ENCODE measurements at places on chromosomes 7 and 10.

GRCh38 chr7:98387131-98387530, 13.8 kb downstream of the BAIAP2L1 start:
- DNase-seq: no peak

GRCh38 chr10:84155521-84155920, 16.2 kb downstream of the GHITM start:
- no peak for DNase-seq

- no peak for DNase-seq
These were observed 202.9 kb downstream of the DKK1 start for GRCh38 chr10:52517012-52517411.

DNA sequence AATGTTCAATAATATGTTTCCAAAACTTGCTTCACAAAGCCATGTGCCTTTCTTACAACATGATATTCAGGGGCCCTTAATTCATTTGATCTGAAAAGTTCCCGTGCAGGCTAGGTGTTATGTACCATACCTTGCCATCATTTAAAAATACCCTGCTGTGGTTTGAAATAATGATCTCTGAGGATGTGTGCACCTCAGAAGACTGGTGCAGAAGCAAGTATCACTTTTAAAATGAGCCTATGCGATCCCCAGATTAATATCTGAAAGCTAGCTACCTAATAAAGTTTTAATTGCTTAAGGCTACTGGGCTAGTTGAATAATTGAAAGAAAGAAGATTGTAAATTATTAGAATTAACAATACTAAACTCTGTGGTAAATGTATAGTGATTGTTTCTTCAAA, 262.4 kb downstream of the CDK14 start:
- no peak for DNase-seq

- no peak for DNase-seq
These were observed 966.7 kb upstream of the ZNF722 start for GRCh38 chr7:63031838-63032436.

- DNase-seq: no peak
These were observed 4.6 kb downstream of the AQP1 start for GRCh38 chr7:30916255-30916654.

GRCh38 chr10:103451831-103452505, at the start of gene CALHM2:
Gene CALHM2 (minus strand): TSS chr10:103452370. CDS start chr10:103449941, 2,429 bp downstream.
- DNase-seq: peak; percentile 78

DNA sequence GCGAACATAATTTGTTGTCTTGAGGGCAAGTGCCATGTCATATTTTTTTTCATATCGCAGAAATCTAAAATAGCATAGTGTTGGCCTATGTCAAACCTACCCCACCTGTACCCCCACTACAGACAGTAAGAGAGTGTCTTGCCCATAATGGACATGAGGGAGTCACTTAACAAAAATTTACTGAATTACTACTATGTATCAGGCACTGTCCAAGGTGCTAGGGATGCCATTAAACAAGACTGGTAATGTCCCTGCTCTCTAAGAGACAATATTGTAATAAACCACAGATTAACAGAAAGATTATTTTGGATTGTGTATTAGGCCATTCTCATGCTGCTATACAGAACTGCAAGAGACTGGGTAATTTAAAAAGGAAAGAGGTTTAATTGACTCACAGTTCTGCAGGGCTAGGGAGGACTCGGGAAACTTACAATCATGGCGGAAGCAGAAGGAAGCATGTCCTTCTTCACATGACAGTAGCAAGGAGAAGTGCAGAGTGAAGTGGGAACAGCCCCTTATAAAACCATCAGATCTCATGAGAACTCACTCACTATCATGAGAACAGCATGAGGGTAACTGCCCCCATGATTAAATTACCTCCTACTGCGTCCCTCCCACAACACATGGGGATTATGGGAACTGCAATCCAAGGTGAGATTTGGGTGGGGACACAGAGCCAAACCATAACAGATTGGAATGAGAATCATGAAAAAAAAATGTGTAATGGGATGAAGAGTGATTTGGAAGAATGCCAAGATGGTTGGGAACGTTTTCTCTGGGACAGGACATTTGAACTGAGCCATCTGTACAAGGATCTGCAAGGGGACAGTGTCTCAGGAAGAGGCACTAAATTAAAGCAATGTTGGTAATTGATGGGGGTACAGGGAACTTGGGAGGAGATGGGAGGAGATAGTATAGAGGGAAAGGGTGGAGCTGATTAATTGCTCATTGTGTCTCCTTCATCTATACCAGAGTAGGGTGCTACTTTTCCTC, 108.5 kb downstream of the FAM107B start:
- no peak for DNase-seq

- no peak for DNase-seq
These were observed 5.9 kb downstream of the SLIT1 start for GRCh38 chr10:97179731-97180362.

DNA sequence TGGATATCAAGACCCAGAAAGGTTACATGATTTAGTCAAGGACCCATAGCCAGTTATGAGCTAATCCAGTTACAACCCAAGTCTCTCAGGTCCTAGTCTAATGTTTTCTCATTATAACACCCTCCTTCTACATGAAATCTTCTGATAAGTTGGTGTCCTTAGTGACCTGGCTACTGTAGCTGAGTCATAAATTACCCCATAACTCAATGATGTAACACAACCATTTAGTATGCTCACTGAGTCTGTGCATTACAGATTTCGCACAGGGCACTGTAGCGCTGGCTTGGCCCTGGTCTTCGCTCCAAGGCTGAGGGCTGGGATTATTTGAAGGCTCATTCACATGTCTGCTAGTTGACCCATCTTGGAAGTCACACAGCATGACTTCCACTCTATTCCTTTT, 36.0 kb upstream of the GLCCI1 start:
- DNase-seq: no peak

DNA sequence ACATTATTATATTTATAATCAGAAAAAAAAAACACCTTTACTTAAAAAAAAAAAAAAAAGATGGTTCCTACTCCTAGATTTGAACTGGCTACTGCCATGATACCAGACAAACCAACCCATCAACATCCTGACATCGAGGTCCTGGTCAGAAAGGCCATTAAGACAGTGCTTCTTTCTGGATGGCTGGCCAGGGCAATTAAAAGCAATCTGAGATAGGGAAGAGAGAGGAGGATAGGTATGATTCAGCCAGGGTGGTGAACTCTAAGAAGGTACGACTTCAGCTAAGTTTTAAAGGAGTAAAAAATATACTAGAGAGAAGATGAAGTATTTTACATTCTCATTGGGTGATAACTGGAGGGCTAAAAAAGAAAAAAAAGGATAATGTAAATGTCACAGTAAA, 139.0 kb downstream of the DOCK4 start:
- no peak for DNase-seq

DNA sequence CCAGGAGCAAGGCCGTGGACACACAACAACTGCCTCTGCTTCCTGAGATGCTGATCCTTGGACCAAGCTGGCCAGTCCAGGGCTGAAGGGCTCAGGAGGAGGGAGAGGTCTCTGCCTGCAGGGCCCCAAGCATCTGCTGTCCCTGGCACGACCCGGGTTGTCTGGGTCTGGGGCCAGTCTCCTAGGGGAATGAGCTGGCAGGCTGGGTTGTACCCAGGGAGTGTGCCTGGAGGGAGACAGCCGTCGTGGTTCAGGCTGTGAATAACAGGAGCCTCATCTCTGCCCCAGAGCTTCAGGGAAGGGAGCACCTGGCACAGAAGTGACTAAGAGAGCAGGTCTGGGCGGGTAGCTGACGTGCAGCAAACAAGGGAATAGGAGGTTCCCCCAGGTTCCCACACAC, 17.9 kb upstream of the SERPINE1 start:
- no peak for DNase-seq

DNA sequence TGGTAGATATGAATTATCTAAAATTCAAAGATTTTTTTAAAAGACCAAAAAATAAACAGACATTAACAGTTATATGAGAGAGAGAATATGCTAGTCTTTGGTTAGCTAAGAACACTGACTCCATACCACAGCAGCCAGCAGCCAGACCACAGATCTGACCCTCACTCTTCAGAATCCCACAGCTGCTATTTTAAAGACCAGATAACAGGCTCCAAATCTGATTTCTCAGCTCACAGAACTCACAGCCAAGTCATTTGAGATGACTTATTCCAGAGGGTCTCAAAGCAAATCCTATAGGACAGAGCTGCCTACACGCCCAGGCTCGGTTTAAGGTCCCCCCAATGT, 20.4 kb downstream of the NUDCD3 start:
- DNase-seq: no peak

GRCh38 chr10:126324826-126325225, 63.5 kb downstream of the ADAM12 start:
- no peak for DNase-seq

DNA sequence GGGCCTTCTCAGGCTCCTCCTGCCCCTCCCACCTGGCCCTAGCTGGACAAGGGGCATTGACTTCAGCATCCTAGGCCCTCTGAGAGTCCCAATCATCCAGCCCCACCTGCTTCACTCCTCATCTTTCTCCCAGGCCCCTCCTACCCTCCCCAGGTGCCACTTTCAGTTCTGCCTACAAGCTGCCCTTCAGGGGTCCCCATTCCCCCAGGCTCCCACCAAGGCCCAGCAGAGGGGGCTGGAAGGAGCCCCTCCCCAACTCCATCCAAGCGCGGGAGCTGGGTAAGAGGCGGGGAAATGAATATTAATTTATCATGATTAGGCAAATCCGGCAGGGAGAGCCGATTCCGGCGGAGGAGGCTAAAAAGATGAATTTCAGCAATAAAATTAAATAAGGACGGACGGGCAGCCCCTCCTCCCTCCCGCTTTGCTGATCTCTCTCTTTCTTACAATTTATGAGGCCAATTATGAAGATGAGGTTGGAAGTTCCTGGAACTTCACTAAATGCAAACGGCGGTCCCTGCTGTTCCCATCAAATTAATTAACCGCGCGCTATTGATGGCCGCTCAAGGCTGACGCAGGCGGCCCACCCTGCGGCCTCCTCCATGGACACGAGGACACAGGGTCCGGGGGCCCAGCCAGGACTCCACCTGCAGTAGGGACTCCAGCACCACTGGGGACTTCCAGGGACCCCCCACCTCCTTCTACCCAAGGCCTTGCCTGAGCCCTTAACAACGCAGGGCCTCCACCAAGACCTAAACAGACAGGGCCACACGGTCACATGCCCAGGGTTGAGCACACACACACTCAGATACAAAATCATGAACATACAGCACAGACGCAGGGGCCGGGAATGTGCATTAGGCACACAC, 13.9 kb downstream of the POLL start:
- DNase-seq: no peak

GRCh38 chr10:100518761-100519241, 860 bp downstream of the SEC31B start:
- DNase-seq: peak; percentile 91

DNA sequence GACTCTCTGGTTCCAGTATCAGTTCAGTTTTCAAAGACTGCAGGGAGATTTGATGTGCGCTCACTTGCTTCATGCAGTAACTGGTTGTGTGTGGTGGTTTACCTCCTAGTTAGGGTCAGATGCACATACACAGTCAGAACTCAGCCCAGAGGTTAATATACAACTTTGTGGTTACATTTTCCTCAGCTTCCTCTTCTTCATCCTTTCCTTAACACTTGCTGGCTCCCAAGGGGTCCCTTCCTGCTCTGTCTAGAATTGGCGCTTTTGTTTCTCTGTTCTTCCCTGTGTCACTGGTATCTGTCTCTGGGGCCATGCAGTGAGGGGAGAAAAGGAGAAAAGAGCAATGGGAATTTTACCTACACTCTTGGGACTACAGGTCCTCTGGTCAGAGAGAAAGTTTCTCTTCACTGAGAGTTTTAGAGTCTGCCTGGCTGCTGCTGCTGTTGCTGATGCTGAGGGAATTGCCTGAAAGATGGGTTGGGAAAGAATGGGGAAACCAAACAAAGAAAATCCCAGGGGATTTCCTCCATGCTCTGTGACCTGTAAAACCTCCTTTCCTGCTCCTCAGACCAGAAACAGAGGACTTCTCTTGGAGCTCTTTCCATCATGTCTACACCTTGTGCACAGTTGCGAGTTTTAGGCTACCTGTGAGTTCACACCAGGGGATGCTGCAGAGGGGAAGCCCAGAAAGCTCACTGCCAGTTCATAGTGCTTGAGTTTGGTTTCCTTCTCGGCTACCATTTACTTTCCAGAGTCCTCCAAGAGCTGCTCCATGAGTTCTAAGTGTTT, 74.6 kb downstream of the WDFY4 start:
- DNase-seq: no peak

DNA sequence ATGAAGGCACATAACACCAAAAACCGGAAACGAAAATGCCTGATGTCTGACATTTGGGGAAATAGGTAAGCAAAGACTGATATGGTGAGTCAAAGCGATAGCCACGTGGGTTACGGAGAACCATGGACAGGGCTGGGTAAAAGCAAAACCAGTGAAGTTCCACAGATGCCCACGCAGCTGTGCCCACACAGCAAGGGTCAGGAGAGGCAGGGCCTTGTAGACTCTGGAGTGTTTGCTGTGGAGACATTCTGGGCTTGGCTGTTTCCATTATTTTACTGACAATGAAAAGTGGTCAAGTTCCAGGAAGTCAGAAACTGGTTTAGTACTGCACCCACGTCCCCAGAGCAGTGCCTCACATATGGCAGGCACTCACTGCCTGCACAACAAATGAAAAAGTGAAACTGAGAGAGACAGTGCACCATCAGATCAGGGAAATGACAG, 148.7 kb downstream of the ZMYND11 start:
- no peak for DNase-seq

DNA sequence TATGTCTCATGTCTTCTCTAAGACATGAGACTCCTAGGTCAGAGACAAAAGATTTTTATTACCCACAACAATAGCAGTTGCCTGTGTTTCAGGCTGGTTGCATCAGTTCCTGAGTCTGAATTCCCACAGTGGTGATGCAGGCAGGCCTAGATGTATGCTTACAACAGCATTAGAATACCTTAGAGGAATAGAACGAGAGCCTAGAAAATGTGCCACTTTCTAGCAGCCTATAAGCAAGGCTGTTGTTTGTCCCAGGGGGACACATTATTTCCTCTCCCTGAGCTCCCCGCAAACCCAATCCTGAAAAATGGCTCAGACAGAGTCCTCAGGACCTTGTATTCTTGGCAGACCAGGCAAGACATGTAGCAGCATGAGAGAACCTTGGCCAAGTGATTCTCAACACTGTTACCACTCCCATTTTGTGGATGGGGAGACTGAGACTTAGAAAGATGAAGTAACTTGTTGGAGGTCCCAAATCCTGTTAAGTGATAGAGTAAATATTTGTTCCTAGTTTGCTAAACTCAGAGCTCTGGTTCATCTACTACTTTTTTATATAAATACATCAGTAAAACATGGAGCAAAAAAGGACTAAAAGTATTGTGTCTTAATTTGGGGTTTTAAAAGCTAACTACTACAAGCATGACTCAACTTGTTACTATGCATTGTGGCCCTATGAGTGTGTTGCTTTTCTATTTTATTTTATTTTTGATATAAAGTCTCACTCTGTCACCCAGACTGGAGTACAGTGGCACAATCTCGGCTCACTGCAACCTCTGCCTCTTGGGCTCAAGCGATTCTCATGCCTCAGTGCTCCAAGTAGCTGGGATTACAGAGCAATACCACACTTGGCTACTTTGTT, 14.2 kb downstream of the VTI1A start:
- DNase-seq: no peak
